Uterus (tissue), 4 donors: ENCODE measurements at places on chromosomes 2 and 18.
A peak's percentile ranks its signal among the peaks of the same experiment; 100 is the strongest.

- DNase-seq: no peak
- no peaks in the 10 kb centered on the region for H3K27me3 ChIP-seq
- H3K4me3 ChIP-seq: no peak overlapping the region
- no peaks in the 10 kb centered on the region for H3K4me1 ChIP-seq
Observed at GRCh38 chr2:27886322-27886721, 3.9 kb downstream of the RBKS start.

DNA sequence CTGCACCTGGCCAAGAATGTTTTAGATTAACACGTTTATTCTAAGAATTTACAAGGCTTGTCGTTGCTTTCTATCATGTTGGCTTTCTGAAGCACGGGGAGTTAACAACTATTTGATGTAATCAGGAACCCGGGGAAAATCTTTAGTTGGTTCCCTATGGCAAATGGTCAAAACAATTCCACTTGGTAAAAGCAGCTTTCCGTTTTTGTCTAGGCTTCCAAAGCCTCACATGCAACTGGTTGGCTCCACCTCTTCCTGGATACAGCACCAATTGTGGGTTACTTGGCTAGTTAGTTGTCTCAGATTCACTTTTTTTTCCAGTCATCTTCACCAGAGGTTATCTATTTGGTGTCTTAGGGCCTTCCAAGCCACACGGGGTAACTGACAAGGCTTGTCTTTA, 2.8 kb downstream of the COLEC12 start:
- no peak for DNase-seq
- no peaks in the 10 kb centered on the region for H3K27me3 ChIP-seq
- no peaks in the 10 kb centered on the region for H3K4me1 ChIP-seq
- no peaks in the 10 kb centered on the region for H3K36me3 ChIP-seq
- H3K27ac ChIP-seq: no peak overlapping the region

GRCh38 chr2:176768185-176768584, 444.4 kb upstream of the HNRNPA3 start:
- H3K4me3 ChIP-seq: no peak overlapping the region
- H3K27ac ChIP-seq: no peak overlapping the region
- H3K27me3 ChIP-seq: no peaks in the 10 kb centered on the region
- no peaks in the 10 kb centered on the region for H3K4me1 ChIP-seq
- no peaks in the 10 kb centered on the region for H3K36me3 ChIP-seq
- peak; percentile 40 for DNase-seq

DNA sequence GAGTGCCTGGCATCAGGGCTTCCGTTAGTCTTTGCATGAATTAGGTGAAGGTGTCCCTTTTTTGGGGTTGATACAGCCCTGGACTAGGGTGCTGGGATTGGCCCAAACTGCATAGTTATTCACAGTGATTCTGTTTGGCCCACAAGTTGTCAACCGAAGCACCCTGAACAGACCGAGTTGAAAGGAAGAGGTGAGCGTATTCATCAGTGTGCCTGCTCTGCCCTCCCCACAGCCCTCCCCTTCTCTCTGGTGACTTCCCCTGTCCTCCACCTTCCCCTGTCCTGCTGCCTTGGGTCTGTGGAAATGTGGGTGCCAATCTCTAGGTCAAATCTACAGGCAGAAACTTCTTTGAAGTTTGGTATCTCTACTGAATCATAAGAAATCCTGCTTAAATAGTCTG, 330.5 kb downstream of the DYSF start:
- H3K4me1 ChIP-seq: no peaks in the 10 kb centered on the region
- no peak overlapping the region for H3K4me3 ChIP-seq
- H3K36me3 ChIP-seq: no peaks in the 10 kb centered on the region
- DNase-seq: no peak
- H3K27me3 ChIP-seq: no peaks in the 10 kb centered on the region
- H3K27ac ChIP-seq: no peak overlapping the region

DNA sequence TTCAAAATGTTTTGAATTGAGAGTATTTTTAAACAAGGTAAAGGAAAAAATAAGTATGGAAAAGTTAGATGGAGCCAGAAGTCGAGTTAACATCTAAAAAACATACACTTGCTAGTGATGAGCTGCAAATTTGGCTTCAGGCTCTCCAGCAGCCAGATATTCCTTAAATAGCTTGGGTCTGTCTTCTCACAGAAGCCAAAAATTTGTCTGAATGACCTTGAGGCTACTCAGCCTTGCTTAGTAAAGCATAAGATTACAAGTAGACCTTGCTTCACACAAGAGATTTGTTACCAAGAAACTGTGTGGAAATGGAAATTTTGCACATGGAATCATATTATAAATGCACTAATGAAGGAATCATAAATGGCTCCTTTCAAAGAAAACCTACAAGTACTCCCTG, 40.8 kb upstream of the GRB14 start:
- no peak overlapping the region for H3K4me3 ChIP-seq
- H3K27ac ChIP-seq: no peak overlapping the region
- no peak for DNase-seq
- H3K36me3 ChIP-seq: no peaks in the 10 kb centered on the region
- H3K4me1 ChIP-seq: no peaks in the 10 kb centered on the region
- no peaks in the 10 kb centered on the region for H3K27me3 ChIP-seq

DNA sequence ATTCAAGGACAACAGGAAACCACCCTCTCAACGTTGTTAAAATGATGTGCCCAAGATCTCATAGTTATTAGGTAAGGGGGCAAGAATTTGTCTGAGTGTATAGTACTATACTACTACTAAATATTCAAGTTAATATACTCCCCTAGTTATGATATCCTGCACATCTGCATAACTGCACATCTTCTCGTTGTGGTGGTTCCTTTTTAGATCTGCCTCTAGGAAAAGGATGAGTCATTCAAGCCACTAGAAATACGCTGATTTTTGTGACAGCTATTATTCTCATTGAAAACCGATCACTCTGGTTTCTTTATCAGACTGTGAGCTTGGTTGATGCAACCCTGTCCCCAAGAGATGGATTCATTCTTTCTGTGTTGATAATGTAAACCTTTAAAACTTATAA, 1067.0 kb upstream of the FANCL start:
- DNase-seq: no peak
- no peaks in the 10 kb centered on the region for H3K36me3 ChIP-seq
- no peak overlapping the region for H3K4me3 ChIP-seq
- no peaks in the 10 kb centered on the region for H3K27me3 ChIP-seq

GRCh38 chr18:74146756-74147155, 878 bp downstream of the FBXO15 start:
- no peaks in the 10 kb centered on the region for H3K36me3 ChIP-seq
- no peak for DNase-seq
- H3K27ac ChIP-seq: no peak overlapping the region
- H3K4me3 ChIP-seq: no peak overlapping the region

- no peaks in the 10 kb centered on the region for H3K4me1 ChIP-seq
- DNase-seq: no peak
- H3K36me3 ChIP-seq: no peaks in the 10 kb centered on the region
- no peak overlapping the region for H3K27ac ChIP-seq
Observed at GRCh38 chr18:24208270-24209035, 69.6 kb downstream of the CABYR start.

GRCh38 chr2:55805686-55806085, 112.0 kb upstream of the PNPT1 start:
- no peaks in the 10 kb centered on the region for H3K27me3 ChIP-seq
- H3K4me1 ChIP-seq: no peaks in the 10 kb centered on the region

DNA sequence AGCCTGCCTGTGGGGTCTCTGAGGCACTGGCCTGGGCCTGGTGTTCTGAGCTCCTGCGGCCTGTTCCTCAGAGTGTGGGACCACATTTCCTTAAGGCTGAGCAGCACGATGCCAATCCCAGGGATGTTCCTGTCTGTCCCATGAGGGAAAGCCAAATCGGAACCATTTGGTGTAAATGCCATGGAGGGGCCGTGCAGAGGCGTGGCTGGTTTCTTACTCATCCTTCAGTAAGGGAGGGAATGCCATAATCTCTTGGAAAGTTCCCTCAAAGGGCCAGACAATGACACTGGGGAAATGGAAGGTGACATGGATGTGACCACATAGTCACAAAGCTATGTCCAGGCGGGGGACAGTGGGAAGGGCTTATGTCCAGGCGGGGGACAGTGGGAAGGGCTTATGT, 14.4 kb upstream of the PTMA start:
- no peaks in the 10 kb centered on the region for H3K27me3 ChIP-seq

GRCh38 chr2:134189009-134189720, 64.7 kb upstream of the MGAT5 start:
- no peaks in the 10 kb centered on the region for H3K4me1 ChIP-seq
- no peak overlapping the region for H3K4me3 ChIP-seq
- no peaks in the 10 kb centered on the region for H3K27me3 ChIP-seq
- no peaks in the 10 kb centered on the region for H3K36me3 ChIP-seq
- no peak overlapping the region for H3K27ac ChIP-seq

DNA sequence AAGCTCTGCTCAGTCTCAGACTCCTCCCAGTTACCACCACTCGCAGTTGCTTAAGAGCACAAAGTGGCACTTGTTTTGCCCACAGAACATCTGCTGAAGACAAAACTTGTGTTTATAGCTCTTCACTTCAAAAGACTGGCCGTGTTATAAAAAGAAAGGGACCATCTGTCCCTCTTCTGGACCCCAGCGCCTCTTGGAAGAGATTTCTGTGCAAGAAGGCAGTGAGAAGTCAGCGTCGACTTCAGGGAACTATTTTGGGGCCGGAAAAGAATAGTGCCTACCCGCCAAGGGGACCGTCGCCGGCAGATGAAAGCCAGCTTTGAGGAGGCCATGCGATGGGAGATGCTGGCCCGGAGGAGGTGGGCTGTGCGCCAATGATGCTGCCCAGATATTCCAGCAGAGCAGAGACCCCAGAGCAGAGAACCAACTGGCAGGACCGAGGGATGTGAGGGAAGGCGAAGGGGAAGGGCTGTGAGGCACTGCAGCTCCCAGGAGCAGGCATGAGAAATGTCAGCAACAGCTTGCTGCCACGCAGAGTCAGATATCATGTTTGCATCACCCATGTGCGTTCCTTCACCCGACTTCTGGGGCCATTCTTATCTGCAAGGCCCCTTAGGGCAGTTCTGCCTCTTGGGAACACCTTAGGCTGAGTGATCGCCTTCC, 270.9 kb downstream of the ATAD2B start:
- H3K27me3 ChIP-seq: no peaks in the 10 kb centered on the region
- H3K4me1 ChIP-seq: no peaks in the 10 kb centered on the region
- H3K36me3 ChIP-seq: no peaks in the 10 kb centered on the region
- no peak overlapping the region for H3K4me3 ChIP-seq
- no peak for DNase-seq

- H3K27me3 ChIP-seq: no peaks in the 10 kb centered on the region
- H3K36me3 ChIP-seq: no peaks in the 10 kb centered on the region
- H3K4me3 ChIP-seq: no peak overlapping the region
- DNase-seq: no peak
- H3K4me1 ChIP-seq: no peaks in the 10 kb centered on the region
Observed at GRCh38 chr18:23209031-23209430, 73.7 kb downstream of the CABLES1 start.

DNA sequence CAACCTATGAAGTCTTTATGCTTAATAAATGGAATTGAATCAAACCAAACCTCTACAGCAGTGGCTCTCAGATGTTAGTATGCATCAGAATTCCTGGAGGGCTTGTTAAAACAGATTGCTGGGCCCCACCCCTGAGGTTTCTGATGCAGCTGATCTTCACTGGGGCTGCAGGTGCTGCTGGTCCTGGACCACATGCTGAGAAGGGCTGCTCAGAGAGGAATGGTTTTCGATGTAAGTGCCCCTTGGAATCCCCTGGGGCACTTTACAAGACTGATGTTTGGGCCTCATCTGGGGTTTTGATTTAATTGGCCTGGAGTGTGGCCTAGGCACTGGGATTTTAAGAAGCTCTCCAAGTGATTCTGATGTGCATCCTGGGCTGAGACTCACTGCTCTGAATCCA, 403.8 kb upstream of the HS6ST1 start:
- no peak overlapping the region for H3K27ac ChIP-seq
- no peaks in the 10 kb centered on the region for H3K36me3 ChIP-seq
- H3K4me1 ChIP-seq: no peaks in the 10 kb centered on the region
- no peak for DNase-seq
- no peaks in the 10 kb centered on the region for H3K27me3 ChIP-seq
